ENCODE measurements at places on chromosomes 16 and 17. TPM values are rescaled to one million over a fixed set of nuclear protein-coding genes. Genes with fewer than 3 reads are reported as not detected.

Gene C16orf54
- total RNA-seq = not detected

Gene TP53TG3D
- 1.5 TPM for total RNA-seq

Gene NOG
- 0.99 TPM for total RNA-seq

Gene OGFOD1
- 55.0 TPM for total RNA-seq

Gene KRTAP1-1
- total RNA-seq = not detected

Gene MEIOB
- not detected for total RNA-seq

Gene MT1G
- total RNA-seq = 16.4 TPM

Gene GOSR2
- 49.5 TPM for total RNA-seq

Gene SLC47A1
- 0.26 TPM for total RNA-seq

Gene C16orf87
- total RNA-seq = 9.5 TPM

DNA sequence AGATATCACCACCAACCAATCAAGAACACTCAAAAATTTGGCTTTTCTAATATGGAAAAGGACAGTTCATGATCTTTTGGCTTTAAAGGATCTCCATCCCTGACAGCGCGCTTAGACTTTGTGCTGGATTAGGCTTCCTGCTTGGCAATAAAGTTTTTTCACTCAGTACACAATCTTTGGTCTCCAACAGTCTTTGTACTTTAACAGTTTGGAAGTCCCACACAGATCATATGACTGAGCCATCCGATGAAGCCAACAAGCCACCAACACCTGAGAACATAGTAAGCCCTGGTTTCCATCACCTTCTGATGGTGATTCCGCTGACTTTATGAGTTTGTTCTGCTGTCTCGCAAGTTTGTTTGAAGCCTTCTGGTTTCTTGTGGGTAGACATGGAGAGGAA is 34.3 kb downstream of the SMURF2 start:
- no peak overlapping the region for H3K27ac ChIP-seq
- no peak overlapping the region for H3K4me3 ChIP-seq
- DNase-seq = no peak
- H3K4me1 ChIP-seq = peaks cover 13% of the 10 kb centered on the region
- no peaks in the 10 kb centered on the region for H3K27me3 ChIP-seq
- peaks cover 2% of the 10 kb centered on the region for H3K36me3 ChIP-seq

DNA sequence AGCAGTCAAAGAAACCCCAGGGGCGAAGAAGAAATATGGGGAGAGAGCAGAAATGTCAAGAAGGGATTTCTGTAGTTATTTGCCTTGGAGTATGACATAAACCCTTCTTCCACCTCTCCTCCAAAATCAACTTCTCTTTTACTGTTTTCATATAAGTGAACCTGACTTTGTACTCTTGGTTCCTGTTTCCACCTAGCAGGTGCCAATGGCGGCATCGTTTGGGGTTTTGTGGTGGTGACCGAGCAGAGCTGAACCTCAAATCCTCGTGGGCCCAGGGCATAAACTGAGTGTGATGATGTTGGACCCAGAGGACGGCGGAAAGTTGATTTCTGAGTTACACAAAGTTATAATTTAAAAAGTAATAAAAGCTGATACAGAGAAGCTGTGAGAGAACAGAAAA is 39.6 kb upstream of the PSMD7 start:
- H3K36me3 ChIP-seq = no peaks in the 10 kb centered on the region
- no peaks in the 10 kb centered on the region for H3K4me1 ChIP-seq
- no peaks in the 10 kb centered on the region for H3K27me3 ChIP-seq
- no peak overlapping the region for H3K4me3 ChIP-seq
- no peak for DNase-seq

DNA sequence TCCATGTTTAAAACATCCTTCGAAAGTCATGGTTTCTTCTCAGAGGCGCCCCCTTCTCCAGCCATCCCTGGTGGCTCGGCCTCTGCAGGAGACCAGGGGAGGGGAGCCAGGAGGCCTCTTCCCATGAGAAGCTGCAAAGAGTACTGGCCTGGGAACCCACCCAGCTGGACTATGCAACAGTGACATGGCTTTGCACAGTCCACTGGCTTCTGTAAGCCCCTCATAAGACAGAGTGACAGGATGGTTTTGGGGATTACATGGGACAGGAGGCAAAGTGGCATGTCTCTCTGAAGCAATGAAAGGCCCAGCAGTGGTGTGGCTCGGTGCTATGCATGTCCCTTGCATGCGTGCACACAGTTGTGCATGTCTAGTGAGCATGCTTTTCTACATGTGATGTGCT is 99.5 kb downstream of the C16orf78 start:
- no peak for DNase-seq
- H3K4me3 ChIP-seq = no peak overlapping the region
- no peaks in the 10 kb centered on the region for H3K27me3 ChIP-seq
- H3K4me1 ChIP-seq = no peaks in the 10 kb centered on the region
- H3K36me3 ChIP-seq = no peaks in the 10 kb centered on the region

DNA sequence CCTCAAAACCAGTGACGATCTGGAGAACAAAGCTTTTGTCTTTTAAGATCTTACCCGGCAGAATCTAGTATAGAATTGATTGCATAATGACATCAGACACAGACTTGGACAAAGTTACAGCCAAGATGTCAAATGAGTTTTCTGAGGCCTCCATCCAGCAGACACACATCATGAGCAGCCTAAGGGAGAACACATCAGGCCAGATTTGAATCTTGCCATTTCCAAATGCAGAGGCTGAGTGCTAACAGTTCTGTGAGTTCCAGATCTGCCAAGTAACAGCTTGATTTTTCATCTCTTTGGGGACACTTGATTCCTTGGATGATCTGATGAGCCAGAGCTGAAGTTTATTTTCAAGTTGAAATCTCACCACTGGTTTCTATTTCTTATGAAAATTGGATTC is 21.0 kb downstream of the NOG start:
- no peak overlapping the region for H3K4me3 ChIP-seq
- no peak for DNase-seq
- H3K36me3 ChIP-seq = no peaks in the 10 kb centered on the region
- H3K27ac ChIP-seq = no peak overlapping the region
- no peaks in the 10 kb centered on the region for H3K27me3 ChIP-seq

GRCh38 chr16:71780521-71781089 is 28.0 kb downstream of the AP1G1 start:
- no peak overlapping the region for H3K27ac ChIP-seq
- no peak overlapping the region for H3K4me3 ChIP-seq
- H3K36me3 ChIP-seq = peaks cover 1% of the 10 kb centered on the region
- H3K27me3 ChIP-seq = no peaks in the 10 kb centered on the region
- H3K4me1 ChIP-seq = no peaks in the 10 kb centered on the region

GRCh38 chr16:959232-960040 is 11.3 kb downstream of the LMF1 start:
- H3K4me3 ChIP-seq = no peak overlapping the region
- no peak for DNase-seq
- H3K27ac ChIP-seq = no peak overlapping the region
- no peaks in the 10 kb centered on the region for H3K36me3 ChIP-seq

- no peaks in the 10 kb centered on the region for H3K27me3 ChIP-seq
- no peak overlapping the region for H3K4me3 ChIP-seq
- H3K36me3 ChIP-seq = no peaks in the 10 kb centered on the region
- DNase-seq = no peak
- H3K27ac ChIP-seq = no peak overlapping the region
- H3K4me1 ChIP-seq = no peaks in the 10 kb centered on the region
Observed at GRCh38 chr16:17038415-17038814, 432.3 kb downstream of the XYLT1 start.

- H3K4me3 ChIP-seq = no peak overlapping the region
- no peaks in the 10 kb centered on the region for H3K4me1 ChIP-seq
- no peak overlapping the region for H3K27ac ChIP-seq
Observed at GRCh38 chr17:42087042-42087701, 11.1 kb downstream of the ZNF385C start.

DNA sequence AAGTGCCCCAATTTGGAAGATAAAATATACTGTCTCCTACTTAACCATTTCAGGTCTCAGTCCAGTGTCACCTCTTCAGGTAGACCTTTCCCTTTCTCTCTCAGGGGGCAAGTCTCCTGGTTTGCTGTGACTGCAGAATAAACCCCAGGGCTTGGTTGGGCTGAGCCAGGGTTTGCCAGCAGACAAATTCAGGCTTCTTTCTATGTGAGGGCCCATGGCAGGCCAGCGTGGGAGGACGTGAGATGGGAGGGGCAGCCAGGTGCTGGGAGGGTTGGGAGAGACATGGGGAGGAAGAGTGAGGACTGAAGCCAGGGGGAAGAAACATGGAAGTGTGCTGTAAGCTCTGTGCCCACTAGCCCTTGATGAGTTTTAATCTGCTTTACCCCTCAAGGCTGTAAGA is 163.2 kb downstream of the SPECC1 start:
- no peaks in the 10 kb centered on the region for H3K4me1 ChIP-seq
- H3K36me3 ChIP-seq = no peaks in the 10 kb centered on the region
- H3K27ac ChIP-seq = no peak overlapping the region
- DNase-seq = no peak
- H3K27me3 ChIP-seq = no peaks in the 10 kb centered on the region

DNA sequence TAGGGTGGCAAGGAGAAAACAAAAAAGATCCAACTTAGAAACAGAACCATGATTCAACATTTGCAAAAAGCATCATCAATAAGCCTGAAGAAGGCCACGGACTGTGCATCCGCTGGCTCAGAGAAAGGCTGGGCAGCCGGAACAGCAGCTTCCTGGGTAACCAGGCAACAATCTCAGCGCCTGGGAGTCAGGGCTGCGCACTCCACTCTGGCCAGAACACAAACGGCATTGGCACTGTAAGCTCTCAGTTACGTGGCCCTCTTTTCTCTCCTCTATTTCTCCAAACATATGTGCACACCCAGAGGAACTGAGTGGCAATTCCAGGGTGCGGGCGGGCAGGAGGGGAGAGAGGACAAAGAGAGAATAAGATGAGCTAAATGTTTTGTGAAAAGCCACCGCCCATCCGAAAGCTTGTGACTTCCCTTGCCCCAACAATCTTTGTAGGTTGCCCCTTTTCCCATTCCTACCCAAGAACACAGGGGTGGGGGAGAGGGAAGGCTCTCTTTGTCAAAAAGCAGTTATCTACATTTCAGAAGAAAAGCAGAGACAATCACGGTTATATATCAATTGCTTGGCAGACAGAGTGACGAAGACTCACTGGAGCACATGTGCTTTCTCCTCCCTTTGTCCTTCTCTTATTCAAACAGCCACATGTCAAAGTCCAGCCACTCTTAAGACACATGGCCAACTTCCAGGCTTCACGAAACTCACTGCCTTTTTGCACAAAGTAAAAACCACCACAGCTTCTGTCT is 6.6 kb upstream of the GHDC start:
- no peaks in the 10 kb centered on the region for H3K27me3 ChIP-seq
- no peak overlapping the region for H3K4me3 ChIP-seq
- no peak overlapping the region for H3K27ac ChIP-seq
- DNase-seq = peak; percentile 51
- no peaks in the 10 kb centered on the region for H3K36me3 ChIP-seq

DNA sequence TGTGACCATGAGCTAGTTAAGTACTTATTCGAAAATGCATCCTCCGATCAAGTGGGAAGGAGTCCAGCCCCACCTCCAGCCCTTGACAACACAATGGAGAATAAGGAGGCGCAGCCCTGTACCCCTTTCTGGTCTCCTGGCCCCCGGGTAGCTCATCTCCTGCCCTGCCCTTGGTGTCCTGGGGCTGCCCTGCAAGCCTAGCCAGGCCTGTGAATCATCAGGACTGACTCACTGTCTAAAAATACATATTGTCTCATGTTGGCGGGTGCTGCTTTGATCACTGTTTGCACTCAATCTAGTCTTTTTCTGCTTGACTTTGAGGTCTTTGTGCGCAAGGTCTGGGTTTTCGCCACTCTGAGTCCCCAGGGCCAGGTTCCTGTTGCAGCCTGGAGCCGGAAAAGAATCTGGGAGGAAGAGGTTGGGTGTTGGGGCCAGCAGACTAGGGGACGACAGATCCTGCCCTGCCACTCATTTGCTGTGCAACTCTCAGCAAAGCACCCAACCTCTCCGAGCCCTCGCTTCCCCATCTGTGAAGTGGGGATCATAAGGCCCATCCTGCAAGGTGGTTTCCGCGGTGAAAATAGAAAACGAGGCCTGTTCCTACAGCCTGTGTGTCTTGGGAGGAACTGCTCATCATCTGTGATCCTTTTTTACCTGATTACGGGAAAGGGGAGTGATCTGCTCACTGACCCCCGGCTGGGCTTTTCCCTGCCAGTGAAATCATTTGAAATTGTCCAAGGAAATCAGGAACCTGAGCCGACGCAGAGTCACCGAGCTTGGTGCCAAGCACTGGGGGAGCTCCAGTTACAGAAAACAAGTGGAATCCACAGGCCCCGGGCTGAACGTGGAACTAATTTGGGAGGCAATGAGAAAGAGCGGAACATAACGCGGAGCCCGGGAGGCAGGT is 230.4 kb downstream of the PARN start:
- H3K4me3 ChIP-seq = no peak overlapping the region
- peak overlapping the region; percentile 36 for H3K27ac ChIP-seq
- H3K27me3 ChIP-seq = no peaks in the 10 kb centered on the region
- peaks cover 8% of the 10 kb centered on the region for H3K4me1 ChIP-seq
- DNase-seq = peak; percentile 61
